ENCODE measurements at places on chromosomes 2 and 18. TPM values are rescaled to one million over a fixed set of nuclear protein-coding genes. Genes with fewer than 3 reads are reported as not detected.

The LYPD1 gene
- 14.4 TPM for total RNA-seq

The EVX2 gene
- not detected for total RNA-seq

The CDH7 gene
- not detected for total RNA-seq

The CTIF gene
- total RNA-seq = 15.7 TPM

The ITGB6 gene
- total RNA-seq = 0.72 TPM

The CABYR gene
- 13.5 TPM for total RNA-seq

The NYAP2 gene
- not detected for total RNA-seq

The CAPN14 gene
- total RNA-seq = not detected

The SIGLEC15 gene
- total RNA-seq = not detected

Measured in A549 treated with GW870086 at 1 μM for 4 hours (cell line).